ENCODE measurements at places on chromosomes 2 and 18.

DNA sequence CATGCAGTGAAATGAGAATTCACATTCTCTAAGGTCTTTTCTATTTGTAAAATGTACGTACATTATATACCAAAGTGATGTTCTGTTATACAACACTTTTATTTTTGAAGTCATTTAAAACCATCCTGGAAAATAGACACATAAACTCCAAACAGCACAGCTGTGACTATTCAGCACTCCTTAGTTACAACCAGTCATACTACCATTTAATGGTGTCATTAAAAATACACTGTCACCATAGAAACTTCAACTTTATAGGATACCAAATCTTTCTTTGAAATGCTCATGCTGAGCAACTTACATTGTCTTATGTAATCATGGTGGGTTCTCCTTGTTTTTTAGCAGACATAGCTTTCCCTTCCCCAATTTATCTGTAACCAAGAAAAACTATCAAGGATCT lies 85.3 kb downstream of the METTL4 start:
- no peak for DNase-seq

- DNase-seq = no peak
Measured at GRCh38 chr2:130831356-130831755, 5.4 kb upstream of the ARHGEF4 start.

GRCh38 chr2:225090746-225091145 lies 48.5 kb upstream of the DOCK10 start:
- DNase-seq = no peak

DNA sequence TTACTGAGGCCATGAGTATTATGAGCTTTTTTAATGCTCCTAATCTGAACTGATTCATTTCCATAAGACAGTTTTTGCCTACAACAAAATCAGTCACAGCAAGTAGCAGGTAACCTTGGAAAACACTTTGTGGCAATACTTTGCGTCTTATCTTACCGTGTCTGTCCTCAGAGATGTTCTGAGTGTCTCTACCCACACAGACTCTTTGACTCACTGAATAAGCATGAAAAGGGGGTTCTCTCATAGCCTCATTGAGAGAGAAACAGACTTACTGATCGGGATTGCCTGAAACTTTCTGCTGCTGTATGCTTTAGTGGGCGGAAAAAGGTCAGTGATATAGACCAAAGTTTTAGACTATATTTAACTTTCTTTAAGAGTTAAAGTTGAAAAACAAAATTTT lies 92.6 kb downstream of the MYL12B start:
- no peak for DNase-seq

GRCh38 chr2:24912986-24913385 lies 7.1 kb downstream of the ADCY3 start:
- DNase-seq = no peak
